ENCODE measurements at places on chromosomes 2 and 18.

DNA sequence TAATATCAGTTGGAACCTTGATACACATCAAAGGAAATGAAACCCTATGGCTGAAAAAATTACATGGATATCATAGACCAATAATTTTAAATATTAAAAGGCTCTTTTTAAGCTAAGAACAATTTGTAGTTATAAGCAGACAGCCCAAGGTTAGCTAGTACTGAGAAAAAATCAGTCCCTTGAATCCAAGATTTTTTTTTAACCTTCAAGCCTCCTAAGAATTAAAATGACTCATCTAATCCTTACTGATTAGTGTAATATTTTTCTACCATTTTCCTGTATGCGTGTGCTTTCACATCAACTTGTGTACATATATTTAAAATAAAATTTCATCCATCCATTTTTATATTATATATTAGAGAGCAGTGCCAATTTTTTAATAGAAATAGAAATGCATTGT, 1004.9 kb upstream of the ZEB2 start:
- DNase-seq, result no peak

GRCh38 chr2:181614874-181615638, 41.8 kb downstream of the CERKL start:
- no peak for DNase-seq

DNA sequence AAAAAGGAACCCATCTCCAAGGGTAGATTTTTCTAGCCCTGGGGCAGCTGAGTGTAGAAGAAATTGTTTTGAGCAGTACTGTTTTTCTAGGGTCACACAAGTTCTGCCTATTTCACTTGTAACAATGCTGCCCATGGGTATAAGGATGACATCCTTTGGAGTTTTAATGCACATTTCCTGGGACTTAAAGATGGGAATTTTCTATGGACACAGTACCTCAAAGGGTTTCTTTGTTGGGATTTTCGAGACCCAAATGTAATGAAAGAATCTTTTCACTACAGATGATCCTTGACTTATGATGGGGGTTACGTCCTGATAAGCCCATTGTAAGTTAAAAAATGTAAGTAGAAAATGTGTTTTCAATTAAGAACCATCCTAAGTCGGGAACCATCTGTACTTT, 31.8 kb downstream of the CDC42EP3 start:
- DNase-seq, result no peak

DNA sequence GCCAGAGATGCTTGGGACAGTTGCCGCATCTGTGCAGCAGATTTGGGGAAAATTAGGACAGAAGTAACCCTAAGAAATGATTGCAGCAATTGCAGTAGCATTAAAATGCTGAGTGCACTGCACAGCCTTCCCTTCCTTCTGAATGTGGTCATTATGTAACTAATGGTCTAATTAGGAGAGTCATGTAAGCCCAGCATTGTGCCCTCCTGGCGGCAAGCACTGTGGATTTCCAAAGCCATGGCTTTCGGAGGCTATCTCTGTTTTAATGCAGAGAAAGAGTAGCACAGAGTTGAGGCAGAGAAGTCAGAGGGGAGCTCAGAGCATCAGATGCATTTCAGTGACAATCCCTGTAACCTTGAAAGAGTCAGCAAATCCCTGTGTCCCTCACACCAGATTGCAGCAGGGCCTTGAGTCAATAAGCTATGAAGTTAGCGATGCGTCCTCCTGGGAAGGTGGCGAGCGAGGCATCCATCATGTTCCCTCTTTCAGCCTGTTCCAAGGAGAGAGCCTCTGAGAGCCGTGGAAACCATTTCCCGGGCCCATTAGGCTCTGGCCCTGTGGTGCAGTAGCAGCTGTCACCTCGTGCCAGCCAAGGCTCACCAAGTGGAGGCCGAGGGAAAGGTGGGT, 307.2 kb downstream of the FBXO15 start:
- DNase-seq, result no peak

- DNase-seq, result no peak
Observed at GRCh38 chr2:10019602-10020400, 23.5 kb upstream of the KLF11 start.

DNA sequence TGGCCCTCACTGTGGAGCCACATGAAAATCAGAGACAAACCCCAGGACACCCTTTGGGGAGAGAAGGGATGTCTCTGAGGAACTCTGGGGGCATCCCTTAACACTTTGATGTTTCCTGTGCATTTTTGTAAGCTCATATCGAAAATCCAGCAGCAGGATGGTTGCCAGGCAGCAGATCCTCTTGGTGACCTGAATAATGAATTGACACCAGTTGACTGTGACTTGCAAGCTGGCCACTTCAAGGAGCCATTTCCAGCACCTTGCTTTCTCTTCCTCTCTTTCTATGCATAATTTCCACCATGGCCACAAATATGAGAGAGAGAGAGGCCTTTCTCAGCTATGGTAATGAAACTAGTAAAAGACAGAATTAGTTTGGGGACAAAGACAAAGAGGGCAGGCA, 91.7 kb downstream of the NRP2 start:
- no peak for DNase-seq

DNA sequence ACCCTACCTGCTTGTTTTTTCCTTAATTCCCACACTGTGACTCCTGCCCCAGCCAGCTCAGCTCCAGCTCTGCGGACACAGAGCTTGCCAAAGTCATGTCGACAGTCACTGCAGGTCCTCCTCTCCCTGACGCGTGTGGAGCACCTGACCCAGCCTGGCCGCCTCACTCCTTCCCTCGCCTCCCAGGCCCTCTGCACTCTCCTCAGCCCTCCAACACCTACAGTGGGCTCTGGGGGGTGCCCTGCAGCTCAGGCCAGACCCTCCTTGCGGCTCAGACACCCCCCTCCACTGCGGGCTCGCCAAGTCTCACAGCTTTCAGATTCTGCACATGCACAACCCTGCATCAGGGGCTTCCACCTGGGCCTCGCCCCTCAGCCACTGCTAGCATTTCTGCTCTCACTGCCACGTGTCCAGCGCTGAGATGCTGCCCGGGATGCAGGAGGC, 68.3 kb downstream of the NDUFA10 start:
- DNase-seq, result no peak

DNA sequence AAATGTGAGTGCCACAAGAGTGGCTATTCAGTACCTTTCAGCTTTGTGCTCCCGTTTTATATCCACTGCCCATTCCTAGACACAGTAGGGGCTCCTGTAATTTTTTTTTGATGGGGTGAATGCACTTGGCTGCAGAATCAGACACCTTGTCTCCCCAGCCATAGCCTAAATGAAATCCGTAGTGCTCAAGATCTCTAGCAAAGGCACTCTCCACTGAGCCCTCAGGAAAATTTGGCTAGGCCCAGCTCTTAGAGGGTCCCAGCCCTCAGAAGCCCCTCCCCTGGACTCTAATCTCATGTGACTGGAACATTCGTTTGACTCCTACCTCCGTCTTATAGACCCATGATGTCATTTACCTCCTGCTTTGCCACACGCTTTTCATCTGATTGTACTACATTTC, 323.9 kb downstream of the SMAD2 start:
- DNase-seq, result no peak

Measured in stimulated activated CD8-positive, alpha-beta memory T cell treated with anti-CD3 and anti-CD28 coated beads, Interleukin-4, amount 100 ng/mL, for 1 hour (primary cell).